Mesothelial cell of epicardium (in vitro differentiated cells): ENCODE measurements at places on chromosomes 7 and 10. TPM values are rescaled to one million over a fixed set of nuclear protein-coding genes. Genes with fewer than 3 reads are reported as not detected.

Gene FBXL13
- 3.6 to 4.7 TPM (median 3.8 TPM) in 3 replicates for total RNA-seq

Gene DOCK4
- total RNA-seq, result 27.7 to 29.4 TPM (median 28.9 TPM) in 3 replicates

Gene ARMS2
- total RNA-seq, result not detected in 3 replicates

DNA sequence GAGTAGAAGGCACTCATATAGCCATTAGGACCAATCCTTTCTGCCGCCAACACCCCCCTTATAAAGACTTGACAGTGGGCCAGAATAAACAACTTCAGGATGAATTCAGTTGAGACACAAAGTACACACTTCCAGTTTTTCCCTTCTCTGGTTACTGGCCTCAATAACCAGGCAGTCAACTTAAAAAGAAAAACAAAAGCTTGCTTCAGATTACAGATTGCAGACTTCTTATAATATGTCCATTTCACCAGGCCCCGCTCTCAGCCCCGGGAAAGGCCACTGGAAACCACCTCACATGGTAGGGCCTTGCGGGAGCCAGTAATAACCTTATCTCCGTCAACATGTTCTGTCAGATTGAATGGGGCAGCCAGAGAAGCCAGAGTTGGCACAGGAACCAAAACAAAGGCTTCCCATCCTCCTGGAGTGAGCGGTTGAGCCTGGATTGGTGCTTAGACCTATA lies 108.8 kb downstream of the EGFR start:
- DNase-seq, result no peak

DNA sequence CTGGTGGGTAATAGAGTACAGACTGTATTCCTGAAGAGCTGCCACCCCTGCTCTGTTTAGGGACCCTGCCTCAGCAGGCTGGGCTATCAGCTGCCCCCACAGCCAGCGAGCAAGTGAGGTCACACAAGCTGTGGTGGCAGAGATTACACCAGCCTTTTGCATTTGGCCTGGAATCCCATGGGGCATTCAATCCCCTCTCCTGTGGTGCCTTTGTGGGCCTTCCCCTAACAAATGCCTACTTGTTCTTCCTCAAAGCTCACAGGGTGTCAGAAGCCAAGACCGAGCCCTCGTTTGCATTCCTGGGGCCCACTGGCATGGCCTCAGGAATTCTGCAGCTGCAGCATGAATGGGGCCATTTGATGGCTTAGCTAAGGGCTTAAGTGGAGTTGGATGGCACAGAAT lies 212.7 kb upstream of the PHYHIPL start:
- DNase-seq, result no peak

DNA sequence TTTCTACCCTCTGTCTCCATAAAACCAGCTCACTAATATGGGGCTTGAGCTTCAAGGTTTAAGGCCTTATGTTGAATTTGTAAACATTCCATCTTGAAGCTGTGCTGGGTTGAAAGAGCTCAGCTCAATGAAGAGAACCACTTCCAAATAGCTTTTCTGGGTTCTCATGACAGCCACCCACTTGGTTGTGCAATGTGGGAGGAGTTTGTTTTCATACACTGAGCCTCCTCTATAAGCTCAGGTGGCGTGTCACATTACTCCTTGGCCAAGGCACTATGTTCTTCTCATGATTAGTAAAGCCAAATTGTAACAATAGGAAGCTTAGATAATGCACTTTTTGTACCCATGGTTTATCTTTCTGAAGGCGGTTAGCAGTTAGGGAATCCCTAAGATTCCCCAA lies 265.6 kb downstream of the PTEN start:
- DNase-seq, result no peak

GRCh38 chr10:89702121-89702480 lies 711 bp downstream of the KIF20B start:
- DNase-seq, result no peak

- DNase-seq, result no peak
Measured at GRCh38 chr7:29113384-29114102, 32.8 kb downstream of the CPVL start.

GRCh38 chr7:15719311-15719710 lies 32.8 kb upstream of the MEOX2 start:
- no peak for DNase-seq
